ENCODE measurements at places on chromosomes 1 and 21.

- DNase-seq = no peak
These were observed 12.2 kb downstream of the CRABP2 start for GRCh38 chr1:156692925-156693847.

- DNase-seq = no peak
These were observed at the start of gene MARK1 for GRCh38 chr1:220527908-220528678. TSS of gene MARK1 (plus strand) at chr1:220528136. CDS start at chr1:220528823, 687 bp downstream.

- DNase-seq = no peak
These were observed 47.9 kb downstream of the SRRM1 start for GRCh38 chr1:24691051-24691450.

- DNase-seq = no peak
These were observed 28.1 kb upstream of the SGIP1 start for GRCh38 chr1:66505671-66506392.

- DNase-seq = no peak
These were observed 185.7 kb downstream of the ST6GALNAC3 start for GRCh38 chr1:76260279-76260678.

DNA sequence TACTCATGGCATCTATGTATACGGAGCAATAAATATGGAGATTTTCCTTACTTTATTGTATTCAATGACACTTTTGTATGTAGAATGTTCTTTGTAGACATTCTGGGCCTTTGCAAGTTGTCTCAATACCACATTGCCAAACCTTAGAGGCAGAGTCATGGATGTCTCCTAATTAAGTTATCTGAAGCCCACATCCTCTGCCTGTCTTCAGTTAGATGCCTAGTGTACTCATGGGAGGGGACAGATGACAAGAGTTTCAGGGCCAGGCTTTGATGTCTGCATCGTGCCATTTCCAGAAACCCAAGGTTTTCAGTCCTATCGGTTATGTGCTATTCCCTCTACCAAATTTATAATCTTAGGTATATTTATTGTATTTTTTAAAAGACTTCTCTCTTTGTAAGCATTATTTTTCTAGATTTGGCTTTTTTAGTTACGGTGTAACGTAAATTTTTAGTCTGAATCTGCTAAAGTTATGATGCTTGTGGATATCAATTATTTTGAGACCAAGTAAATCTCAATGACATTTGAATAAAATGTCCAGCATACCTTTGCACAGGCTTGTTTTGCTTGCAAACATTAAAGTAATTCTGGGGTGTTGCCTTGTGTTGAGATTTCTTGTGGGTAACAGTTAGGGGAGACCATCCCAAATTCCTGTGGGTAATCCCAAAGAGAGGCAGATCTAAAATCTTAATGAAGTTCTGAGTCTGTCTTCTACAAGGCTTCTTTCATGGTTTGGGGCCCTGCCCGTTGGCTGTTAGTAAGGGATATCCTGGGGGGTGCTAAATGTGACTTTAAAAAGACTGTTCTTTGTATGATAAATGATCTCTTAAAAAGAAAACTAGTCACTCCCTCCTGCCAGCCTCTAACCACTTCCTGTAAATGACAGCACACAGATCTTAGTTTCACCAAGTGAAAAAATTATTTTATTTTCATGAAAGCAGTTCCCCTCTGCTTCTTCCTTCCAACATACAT is 8.0 kb upstream of the MACF1 start:
- peak; percentile 37 for DNase-seq

- DNase-seq = no peak
These were observed 37.2 kb downstream of the ATP2B4 start for GRCh38 chr1:203663821-203664220.

DNA sequence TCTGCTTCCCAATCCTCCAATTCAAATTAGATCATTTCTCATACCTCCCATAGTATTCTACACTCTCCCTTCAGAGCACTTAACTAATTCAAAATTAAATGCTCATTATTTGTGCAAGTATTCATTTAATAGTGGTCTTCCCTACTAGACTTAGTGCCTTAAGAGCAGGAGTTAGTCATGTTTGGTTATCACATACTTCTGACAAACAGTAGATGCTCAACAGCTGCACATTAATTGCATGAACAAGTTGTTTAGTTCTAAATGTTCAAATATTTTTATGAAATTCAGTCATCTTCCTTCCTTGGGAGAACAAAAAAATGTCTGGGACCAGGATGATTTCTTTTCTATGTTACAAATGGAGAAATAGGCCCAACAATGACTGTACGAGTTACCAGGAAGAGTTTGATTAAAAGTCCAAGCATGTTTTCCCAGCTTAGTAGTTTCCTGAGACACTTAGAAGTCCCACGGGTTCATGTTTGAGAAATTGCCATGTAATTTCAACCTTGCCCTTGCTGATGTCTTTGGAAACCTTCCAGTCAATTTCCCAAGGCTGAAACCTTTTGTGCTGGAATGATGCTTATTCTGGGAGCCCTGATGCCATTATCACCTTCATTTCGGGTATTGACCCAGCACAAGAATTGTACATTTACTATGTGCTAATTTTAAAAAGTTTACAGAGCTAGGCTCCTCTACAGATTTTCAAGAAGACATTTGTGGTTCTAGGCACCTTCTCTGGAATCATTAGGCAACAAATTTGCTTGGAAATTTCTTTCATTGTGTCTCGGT is 437.9 kb upstream of the PLXNA2 start:
- DNase-seq = no peak

DNA sequence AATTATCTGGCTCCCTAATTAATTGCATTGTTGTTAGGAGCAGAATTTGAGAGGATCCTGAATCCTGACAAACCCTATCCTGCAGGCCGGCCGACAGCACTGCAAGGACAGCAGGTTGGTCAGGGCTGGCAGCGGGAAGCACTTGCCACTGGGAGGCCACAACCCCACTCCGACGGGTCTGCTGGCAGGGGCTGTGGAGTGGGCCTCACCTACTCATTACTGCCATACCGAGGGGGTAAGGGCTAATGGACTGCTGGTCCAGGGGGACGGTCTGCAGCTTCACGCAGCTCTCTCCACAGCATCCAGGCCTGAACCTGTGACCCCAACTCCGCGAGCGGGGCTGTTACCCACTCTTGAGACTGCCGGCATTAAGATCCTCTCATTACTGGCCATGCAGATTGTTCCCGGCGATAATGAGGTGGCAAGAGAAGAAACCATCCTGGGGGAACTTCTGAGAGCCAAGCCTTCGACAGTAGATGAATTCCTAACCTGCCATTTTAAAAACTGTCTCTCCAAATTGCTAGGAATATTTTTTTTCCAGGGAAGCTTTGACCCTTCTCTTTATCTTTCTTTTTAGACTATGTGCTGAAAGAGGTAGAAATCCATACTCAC is 501.3 kb downstream of the OMA1 start:
- no peak for DNase-seq

- DNase-seq = no peak
These were observed 102.4 kb downstream of the BRINP2 start for GRCh38 chr1:177273141-177273540.

GRCh38 chr1:212281590-212281989 is 3.6 kb upstream of the PPP2R5A start:
- no peak for DNase-seq

DNA sequence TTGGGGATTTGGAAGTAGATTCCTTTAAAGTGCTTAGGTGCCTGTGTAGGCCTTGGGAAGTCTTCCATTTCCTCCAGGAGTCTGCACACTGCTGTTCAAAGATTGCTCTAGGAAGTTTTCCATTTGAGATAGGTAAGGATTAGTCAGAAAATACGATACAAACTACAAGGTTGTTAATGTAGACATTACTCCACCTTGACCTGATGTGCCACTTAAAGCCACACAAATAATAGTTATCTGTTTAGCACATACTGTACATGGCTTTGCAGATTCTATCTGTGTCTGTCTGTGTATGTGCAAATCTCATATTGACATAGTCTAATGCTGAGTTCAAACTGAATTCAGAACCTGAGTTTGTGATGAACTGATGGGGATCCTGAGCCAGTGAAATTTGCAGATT is 118.4 kb downstream of the RHOU start:
- no peak for DNase-seq

GRCh38 chr1:155971910-155972809 is 6.2 kb downstream of the ARHGEF2 start:
- no peak for DNase-seq

DNA sequence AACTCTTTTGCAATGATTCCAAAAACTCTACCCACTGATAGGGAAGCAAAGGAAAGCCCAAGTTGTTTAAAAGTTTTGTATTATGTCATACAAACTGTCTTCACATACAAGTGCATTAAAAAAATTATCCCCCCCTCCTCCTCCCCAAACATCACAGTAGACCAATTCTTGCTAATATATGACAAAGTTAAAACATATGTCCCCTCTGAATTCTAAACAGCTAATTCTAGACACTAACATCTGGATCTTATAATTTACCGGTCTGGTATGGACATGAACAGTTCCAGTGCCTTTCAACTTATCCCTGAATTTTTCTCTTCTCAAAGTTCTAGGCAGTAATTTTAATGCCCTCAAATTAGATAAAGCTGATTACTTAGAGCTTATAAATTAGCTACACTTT is 13.4 kb downstream of the RIT1 start:
- DNase-seq = no peak

GRCh38 chr1:167654975-167655575 is 25.0 kb downstream of the RCSD1 start:
- DNase-seq = no peak

GRCh38 chr1:156803086-156803851 is 13.4 kb downstream of the SH2D2A start:
- DNase-seq = no peak

DNA sequence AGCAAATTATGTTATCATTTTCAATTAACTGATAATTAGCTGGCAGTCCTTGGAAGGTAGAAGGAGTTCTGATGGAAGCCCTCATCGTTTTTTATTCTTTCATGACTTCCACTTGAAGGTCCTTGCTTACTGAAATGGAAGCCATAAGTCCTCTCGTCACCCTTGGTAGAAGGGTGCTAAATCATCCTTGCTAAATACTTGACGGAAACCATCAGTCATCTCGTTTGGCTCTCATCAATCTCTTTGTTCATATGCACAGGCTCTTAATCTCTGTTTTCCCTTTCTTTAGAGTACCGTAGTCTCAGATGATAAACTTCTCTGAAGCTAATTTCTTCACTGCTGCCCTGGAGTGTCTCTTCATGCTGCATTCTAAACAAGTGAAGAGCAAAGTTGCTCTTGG is 34.5 kb downstream of the UCK2 start:
- DNase-seq = no peak

- no peak for DNase-seq
These were observed 3.5 kb downstream of the SPOCD1 start for GRCh38 chr1:31812158-31812829.

DNA sequence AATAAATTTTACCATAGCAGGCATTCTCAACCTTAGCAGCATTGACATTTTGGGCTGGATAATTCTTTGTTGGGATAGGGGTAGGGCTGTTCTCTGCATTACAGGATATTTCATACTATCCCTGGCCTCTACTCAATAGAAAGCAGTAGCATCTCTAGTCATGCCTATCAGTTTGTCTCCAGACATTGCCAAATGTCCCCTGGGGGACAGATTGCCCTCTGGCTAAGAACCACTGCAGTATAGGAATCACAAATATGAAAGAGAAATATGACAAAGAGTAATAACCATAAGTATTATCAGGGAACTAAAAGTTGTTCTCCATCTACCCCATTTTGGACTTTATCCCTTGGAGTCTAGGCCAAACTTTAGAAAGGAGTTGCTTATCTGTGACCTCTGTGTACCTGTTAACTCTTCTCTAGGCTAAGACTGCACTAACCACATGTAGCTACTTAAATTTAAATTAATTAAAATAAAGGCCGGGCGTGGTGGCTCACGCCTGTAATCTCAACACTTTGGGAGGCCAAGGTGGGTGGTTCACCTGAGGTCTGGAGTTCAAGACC is 76.1 kb downstream of the AGO3 start:
- DNase-seq = no peak

- no peak for DNase-seq
These were observed 236.0 kb upstream of the POGK start for GRCh38 chr1:166603296-166603695.

DNA sequence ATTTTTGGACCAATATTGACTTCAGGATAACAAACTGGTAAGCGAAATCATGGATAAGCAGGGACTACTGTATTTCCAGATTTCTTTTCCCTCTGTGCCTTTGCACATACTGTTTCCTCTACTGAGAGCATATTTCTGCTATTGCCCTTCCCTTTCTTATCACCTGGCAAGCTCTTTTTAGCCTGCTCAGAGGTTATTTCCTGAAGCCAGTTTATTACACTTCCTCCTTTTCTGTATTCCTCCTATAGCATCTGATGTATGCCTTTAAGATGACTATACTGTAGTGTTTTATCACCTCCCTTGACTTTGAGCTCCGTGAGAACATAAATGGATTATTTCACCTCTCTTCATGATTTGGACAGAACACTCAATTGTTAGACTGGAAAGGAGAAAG is 49.0 kb downstream of the MAGI3 start:
- DNase-seq = no peak

- no peak for DNase-seq
These were observed 540.9 kb downstream of the LMO4 start for GRCh38 chr1:87869567-87869966.

Data from activated T-helper 1 cell treated with Interleukin-2 at 50 U/mL for 16 hours (primary cell).